ENCODE measurements at places on chromosomes 2 and 18.

- no peak for DNase-seq
Observed at GRCh38 chr2:4258563-4258962, 555.2 kb downstream of the DCDC2C start.

DNA sequence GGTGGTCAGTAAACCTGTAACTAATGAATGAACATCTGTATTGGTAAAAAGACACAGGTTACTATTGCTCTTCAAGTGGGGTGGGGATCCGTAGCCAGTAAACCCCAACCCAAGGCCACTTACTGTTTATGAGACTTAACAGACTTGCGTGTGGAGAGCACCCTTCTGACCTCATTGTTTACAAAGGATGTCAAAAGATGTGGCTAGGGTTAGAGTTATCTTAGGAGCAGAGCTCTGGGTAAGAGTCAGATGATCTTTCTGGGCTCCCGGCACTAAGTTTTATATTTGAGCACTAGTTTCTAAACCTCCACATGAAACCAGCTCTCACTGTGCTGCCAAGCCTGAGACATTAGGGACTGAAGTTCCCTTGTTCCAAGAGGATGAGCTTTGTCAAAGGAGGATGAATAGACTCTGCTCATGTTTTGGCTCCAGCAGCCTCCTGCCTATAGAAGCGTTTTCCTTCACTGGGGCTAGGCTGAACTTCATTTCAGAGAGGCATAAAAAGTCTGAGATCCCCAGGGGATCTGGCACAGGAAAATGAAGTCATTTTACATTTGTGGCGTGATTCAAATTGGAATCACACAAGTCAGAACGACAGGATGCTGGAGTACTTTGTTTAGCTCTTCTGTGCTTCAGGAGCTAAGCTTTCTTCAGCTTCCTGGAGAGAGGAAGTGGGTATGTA is 403.1 kb upstream of the TRIB2 start:
- no peak for DNase-seq

GRCh38 chr2:237629739-237630138 is 2.4 kb downstream of the LRRFIP1 start:
- DNase-seq = no peak

DNA sequence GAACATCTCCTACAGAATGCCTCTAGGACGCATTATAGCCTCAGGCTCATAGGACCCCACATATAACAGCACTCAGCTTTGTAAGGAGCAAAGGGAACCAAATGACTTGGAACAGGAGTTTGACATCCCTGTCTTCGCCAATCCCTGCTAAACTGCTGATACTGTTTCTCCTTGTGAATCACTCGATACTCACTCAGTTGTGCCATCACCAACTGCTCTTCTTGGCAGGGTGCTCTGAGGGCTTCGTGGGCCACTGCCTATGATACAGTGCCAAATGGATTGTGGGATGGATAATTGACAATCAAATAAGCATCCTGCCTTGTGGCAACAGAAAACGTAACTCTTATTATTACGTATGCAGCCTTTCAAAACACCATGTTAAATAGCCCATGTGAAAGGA is 396.3 kb downstream of the RIT2 start:
- no peak for DNase-seq

- DNase-seq = no peak
Observed at GRCh38 chr2:41701231-41701630, 346.6 kb upstream of the PKDCC start.

DNA sequence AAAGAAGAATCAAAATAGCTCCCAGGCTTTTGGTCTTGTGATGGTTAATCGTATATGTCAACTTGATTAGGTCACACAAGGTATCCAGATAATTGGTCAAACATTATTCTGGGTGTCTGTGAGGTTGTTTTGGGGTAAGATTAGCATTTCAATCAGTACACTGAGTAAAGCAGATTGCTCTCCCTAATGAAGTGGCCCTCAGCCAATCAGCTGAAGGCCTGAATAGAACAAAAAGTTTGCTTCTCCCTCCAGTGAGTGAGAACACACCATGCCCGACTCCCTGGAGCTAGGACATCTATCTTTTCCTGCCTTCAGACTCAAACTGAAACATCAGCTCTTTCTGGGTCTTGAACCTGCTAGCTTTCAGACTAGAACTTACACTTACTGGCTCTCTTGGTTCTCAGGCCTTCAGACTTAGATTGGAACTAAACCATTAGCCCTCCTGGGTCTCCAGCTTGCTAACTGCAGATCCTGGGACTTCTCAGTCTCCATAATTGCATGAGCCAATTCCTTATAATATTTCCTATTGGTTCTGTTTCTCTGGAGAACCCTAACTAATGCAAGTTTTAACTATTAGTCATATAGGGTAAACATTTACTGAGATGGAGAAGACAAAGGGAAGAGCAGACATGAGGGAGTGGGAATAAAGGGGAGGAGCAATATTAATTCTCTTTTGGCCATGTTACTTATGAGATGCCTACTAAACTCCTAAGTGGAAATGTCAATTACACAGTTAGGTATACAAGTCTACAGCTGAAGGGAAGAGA is 25.5 kb downstream of the LNPK start:
- no peak for DNase-seq

DNA sequence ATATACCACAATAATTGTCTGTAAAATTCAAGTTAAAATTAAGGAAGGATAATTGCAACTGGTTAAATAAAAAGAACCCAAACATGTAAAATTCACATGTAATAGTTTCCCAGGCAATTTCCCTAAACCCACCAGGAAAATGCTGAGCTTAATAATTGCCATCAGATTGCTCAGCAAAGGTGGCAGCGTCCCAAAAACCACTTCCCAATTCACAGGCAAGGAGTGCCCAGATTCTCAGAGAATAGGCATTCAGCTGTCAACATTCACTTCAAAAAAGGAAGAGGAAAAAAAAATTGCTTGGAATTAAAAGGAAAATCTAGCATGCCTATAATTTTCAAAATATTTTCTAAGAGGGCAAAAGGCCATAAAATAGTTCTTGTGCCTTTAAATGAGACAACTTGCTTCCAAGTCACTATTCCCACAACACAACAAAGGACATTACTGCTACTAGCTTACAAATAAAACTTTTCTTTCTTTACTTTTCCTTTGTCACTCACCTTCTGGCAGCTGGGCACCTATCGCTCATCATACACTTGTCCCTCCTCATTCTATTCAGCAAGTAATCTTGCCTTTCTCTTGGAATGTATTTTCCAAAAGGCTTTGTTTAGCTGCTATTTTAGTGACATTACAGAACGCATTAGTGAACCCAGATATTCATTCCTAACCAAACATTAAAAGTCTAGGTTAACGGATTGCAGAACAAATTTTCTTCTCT is 15.2 kb downstream of the SRBD1 start:
- DNase-seq = no peak

DNA sequence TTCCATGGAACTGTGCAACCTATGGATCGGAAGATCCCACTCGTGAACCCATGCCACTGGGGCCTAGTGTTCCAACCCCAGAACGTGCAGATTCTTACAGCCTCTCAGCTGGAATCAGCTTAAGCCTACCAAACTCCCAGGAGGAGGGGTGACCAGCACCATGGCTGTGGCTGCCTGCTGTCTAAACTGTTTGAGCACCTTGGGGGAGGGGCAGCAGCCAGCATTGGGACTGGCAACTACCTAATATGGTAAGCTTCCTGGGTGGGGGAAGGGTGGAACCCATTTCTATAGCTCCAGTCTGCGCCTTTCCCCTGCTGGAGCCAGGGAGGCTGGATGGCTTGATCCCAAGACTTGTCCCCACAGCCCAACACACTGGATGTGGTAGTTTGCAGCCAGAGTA is 10.7 kb upstream of the POLE4 start:
- DNase-seq = no peak

DNA sequence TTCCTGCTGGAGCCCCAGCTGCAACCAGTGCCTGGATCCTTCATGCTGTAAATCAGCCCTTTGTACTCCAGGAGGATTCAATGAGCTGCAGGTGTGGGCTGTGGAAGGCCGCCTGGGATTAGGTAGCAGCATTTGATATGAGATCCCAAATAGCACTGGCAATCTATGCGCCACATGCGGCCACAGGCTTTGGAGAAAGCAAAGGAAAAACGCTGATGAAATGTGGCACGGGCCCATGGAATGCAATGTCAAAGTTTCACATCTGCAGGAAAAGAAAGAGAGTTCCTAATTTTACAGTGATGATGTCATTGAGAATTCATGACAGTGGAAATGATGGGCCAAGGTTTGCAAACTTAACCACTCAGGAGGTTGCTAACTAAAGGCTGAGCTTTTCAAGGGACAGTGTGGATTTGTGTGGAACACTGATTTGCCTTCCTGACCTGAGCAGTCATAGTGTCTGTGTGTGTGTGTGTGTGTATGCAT is 216.4 kb upstream of the OSR1 start:
- DNase-seq = no peak

- DNase-seq = no peak
Observed at GRCh38 chr2:231800493-231801091, 14.3 kb downstream of the COPS7B start.

- no peak for DNase-seq
Observed at GRCh38 chr2:209908511-209908910, 93.9 kb upstream of the RPE start.

GRCh38 chr2:56299171-56299691 is 115.4 kb downstream of the CCDC85A start:
- no peak for DNase-seq

- peak; percentile 33 for DNase-seq
Observed at GRCh38 chr2:151999053-151999452, 99.8 kb downstream of the CACNB4 start.

GRCh38 chr2:70089220-70089982 is 2.1 kb downstream of the PCBP1 start:
- no peak for DNase-seq

DNA sequence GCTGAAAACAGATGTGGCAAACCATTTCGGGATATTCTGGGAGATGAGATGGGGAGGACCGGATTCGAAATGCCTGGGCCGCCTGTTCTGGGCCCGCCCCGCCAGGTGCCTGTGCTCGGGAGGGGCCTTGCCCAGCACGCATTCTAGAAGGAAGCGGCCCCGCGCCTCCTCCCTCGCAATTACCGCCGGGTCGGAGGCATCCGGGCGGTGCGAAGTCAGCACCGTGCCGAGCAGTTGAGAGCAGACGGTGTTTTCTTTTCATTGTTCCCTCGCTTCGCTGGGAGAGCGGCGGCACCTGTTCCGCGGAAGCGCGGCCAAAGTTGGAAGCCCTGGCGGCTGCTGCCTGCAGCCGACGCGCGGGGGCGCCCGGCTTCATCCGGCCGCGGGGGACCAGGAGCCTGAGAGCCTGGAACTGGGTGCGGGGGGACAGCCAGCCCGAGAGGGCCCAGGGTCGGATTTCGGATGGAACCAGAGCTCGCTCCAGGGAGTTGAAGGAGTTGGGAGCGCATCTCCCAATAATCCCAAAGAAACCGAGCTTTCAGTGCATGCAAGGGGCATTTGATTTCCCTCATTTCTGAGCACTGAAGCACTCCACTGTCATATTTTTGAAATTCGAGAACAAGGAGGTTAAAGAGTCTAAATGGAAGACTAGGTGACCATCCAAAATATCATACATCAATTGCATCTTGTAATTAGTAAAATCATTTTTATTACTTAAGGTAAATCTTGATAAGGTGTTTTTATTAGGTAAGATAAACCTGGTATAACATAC is 241.8 kb upstream of the RAB12 start:
- no peak for DNase-seq

GRCh38 chr2:29561181-29561580 is 360.2 kb downstream of the ALK start:
- no peak for DNase-seq

DNA sequence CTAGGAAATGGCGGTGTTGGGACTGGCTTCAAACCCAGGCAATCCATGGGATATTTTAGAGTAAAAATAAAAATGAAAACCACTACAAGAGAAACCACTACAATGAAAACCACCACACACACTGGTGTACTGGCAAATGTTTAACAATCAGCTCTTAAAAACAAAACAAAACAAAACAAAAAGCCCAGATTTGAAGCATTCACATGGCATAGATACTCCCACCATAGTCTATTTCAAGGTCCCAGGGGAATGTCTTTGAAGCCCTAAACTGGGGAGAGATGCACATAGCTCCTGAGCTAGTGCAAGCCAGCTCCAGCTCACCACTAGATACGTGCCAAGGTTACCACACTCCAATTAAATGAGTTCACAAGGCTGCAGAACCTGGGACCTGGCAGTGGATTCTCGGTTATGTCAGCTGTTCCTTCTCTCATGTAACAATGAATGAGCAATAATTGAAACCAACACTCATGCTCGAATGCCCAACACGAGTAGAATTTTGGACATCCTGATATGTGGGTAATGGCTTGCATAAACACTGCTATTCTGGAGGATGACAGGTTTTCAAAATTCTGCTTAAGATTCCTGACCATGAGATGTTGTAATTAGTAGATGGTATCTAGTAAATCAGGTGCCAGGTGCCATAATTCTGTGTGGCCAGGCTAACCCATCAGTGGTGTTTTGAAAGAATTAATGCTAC is 102.2 kb downstream of the OSBPL6 start:
- no peak for DNase-seq

DNA sequence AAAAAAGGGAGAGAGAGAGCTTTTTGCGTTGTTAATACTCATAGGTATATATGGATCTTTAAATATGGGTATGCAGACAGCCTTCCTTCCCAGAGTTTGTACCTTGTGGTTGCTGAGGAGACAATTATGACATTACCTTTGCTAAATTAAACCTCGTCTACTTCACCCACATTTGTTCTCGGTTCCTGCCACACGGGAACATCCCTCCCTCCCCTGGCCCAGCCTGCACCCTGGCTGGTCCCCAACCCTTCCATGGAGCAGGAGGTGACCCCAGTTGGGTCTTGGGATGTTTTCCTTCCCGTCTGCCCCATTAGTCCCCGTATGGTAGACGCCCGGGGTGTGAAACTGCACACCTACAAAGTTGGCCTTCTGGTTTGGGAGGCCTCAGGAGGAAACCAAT is 105.3 kb upstream of the FZD7 start:
- no peak for DNase-seq

GRCh38 chr2:141493936-141494335 is 636.9 kb downstream of the LRP1B start:
- no peak for DNase-seq

DNA sequence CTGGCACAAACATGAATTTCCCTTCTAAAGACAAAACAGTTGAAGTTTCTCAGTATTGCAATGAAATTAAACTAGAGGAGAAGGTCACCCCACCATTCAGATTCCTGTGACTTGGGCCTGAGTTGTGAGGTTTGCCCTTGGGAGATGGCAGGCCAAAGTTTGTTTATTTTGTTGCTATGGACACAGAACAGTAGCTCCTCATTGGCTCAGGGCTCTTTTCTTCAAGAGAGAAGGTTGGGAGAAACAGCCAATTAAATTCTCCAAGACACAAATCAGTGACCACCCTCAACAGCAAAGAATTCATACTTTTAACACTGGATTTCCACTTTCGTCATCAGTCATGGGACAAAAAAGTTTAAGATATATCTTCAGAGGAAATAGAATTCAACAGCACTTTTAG is at the start of gene FLACC1:
FLACC1 (minus strand) TSS at position 125 of the 400 bp plus-strand sequence. CDS start 5,941 bp downstream, outside the sequence.
- no peak for DNase-seq

DNA sequence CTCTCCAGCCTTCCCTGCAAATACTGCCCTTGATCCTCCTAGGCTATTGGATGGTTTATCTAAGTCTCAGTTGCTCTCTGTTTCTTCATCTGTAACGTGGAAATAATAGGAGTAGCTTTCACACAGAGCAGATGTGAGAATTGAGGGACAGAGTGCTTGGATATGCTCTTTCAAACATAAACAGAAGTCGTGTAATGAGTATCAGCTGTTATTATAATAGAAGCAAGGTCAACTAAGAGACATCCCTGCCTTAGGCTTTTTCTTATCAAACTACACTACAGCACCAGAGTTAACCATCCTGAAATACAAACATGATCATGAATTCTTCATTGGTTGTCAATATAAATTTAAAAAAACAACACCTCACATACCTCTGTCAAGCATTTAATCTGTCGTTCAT is 138.2 kb downstream of the DOK6 start:
- no peak for DNase-seq

Measured in GM18507 (cell line).